HEK293T (cell line): ENCODE measurements at places on chromosomes 3 and 15.

GRCh38 chr15:28107111-28107903, 8.2 kb upstream of the OCA2 start:
- DNase-seq = no peak

- no peak for DNase-seq
Measured at GRCh38 chr3:106213954-106214353, 345.1 kb upstream of the CBLB start.

DNA sequence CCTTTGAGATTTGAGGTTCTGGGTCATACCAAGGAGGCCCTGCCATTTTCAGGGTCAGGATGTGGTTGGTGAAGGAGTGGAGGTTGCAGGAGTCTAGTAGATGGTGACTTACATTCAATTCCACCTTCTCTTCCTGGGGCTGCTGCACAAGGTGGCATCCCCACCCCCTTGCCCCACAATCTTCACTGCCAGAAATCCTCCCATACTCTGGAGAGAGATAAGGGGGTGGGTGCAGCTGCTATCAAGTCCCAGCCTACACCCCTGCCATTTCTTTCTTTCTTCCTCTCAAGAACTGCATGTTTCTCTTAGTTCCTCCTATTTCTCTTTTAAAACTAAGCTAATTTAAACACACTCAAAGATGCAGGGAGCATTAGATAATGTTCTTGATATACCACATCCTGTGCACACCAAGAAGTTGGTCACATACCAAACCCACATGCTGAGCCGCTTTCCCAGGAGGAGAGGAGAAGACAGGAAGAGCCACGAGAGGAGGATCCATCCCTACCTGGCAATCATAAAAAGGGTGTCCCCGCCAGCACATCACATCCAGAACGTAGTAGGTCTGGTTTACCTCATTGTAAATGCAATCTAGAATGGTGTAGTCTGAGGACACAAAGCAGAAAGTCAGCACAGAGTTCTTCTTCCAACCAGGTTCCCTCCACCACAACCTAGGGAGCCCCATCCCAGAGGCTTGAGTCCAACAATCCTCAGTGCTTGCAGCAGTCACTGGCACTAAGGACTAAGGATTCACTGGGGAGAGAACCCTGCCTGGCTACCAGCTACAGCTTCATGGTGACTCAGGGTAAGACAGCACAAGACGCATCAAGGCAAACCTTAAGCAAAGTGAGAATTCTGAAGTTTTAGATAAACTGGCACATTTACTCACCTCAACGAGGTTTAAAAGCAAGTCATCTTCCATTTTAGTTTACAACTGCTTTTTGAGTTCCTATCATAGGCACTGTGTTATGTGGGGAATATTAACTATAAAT, 18.5 kb downstream of the SNUPN start:
- DNase-seq = no peak

GRCh38 chr15:40358471-40359353, 693 bp downstream of the DISP2 start:
- DNase-seq = no peak

DNA sequence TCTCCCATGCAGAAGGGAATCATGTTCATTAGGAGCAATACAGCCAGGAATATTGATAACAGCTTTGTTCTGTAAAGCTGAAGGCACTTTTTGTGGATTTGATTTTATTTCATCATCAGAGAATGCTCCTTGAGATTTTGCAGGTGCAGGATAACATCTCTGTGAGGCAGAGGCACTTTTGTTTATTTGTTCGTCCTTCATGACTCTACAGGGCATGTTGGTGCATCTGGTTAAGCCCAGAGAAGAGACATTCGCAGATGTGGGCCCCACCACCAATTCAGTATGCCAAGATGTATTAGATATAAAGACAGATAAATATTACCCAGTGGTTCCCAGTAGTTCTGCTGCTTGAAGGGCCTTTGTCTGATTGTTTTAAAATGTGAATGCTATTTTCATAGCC, 368.1 kb upstream of the SEMA6D start:
- no peak for DNase-seq

DNA sequence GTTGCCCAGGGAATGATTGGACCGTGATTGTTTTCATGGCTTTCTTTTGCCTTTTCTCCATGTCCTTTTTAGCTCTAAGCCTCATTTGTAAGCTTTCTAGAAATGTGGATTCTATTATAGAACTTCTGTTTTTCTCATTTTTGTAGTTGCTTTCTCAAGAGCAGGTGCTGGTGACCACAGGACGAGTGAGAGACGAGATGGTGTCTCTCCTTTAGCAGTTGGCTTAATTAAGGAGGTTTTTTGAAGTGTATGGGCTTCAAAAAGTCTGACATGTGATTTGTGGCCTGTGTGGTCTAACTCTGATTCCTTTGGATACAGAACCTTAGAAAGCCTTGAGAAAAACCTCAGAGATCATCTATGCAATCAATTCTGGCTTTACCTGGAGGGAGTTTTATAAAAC, 292.8 kb downstream of the LPP start:
- no peak for DNase-seq

DNA sequence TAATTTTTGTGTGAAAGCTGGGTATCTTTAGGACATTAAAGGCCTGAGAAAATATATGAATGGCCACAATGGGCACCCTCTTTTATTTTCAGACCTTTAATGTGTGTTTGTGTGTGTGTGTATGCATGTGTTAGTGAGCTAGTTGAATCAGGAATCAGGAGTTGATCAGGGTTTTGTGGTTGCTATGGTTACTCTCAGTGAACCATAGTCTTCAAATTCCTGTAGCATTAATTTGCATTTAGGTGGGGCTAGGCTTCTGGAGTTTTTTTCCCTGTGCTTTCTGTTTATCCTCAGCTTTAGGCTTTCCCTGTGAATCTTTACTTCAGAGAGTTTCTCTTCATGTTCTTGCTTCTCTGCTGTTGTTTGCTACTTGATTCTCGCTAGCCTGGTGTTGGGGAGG, 122.0 kb upstream of the ONECUT1 start:
- DNase-seq = no peak

GRCh38 chr15:100439514-100439913, 89.2 kb downstream of the CERS3 start:
- DNase-seq = no peak

- DNase-seq = no peak
Measured at GRCh38 chr3:163779396-163780344, 1298.6 kb downstream of the SI start.

DNA sequence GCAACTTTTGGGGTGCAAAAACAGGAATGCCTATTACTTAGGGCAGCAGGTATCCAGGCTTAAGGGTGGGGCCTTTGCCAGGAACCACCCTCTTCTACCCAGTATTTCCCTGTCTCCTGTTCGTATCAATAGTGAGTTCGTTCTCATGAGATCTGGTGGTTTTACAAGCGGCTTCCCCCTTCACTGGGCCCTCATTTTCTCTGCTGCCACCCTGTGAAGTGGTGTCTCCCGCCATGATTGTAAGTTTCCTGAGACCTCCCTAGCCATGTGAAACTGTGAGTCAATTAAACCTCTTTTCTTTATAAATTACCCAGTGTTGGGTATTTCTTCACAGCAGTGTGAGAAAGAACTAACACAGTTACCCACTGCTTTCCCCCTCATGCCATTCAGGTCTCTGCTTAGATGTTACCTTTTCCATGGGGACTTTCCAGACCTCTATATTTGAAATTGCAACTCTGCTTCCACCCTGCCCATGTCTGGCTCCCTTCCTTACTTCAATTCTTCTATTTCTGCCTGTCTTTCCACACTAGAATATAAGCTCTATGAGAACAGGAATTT, 23.9 kb upstream of the TRA2B start:
- no peak for DNase-seq

DNA sequence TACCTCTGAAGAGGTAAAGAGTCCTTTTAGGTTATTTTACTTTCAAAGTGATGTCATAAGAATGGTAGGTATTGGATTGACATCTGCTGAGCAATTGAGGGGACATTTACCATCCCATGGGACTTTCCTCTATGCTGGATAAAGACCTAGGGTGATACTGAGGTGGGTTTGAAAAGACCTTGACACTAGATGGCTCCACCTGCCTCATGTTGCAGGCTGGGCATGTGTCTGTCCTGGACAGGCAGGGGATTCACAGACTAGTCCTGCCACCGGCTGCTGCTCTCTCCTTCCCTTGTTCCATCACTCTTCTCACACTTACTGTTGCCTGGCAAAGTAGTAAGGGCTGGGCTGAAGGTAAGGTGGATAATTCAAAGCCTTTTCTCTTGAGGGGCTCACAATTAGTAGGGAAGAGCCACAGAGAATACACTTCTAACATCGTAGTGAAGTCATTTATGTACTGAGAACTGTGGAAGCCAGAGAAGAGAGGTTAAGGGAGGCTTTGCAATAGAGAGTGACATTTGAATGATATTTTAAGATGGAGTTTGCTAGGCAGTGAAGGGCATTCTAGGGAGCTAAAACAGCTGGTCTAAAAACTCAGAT, 27.7 kb downstream of the TRAK1 start:
- DNase-seq = peak; percentile 67

DNA sequence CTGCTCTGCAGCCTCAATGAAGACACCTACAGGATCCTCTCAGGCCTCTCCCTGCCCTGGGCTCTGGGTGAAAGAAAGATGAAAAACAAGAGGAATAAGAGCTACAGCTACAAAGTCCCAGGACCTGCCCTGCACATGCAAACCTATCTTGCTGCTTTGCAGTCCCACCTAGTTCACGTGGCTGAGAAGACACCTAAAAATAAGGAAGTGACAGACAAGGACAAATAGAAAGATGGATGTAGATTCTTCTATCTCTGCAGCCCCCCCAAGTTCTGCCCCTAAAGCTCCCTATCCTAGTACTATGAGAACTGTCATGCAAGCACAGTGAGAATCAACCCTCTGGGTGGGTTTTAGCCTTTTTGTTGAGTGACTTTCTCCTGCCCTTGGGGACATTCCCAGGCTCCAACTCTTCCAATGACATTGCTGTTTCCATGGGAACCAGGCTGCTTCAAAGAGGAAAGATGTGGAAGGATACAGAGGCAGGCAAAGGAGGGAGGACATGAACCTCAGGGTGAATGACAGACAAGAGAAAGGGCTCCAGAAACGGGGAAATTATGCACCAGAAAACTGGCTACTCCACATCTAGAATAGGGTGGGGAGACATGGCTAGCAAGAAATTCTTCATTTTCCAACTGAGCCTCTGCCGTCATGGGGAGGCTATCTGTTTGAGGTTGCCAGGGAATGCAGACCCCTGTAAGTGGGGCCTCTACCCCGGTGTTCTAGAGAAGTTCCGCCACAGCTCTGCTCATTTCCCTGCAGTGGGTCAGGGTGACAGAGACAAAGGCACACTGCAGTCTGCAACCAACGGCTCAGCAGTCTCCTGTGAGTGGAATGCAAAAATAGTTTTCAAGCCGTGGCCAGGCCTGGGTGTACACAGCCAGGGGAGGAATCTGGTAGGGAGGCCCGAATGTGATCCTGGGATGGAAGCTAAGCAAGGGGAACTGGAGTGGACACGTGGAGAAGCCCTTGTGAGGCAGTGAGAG, 5.2 kb downstream of the CSPG5 start:
- no peak for DNase-seq

DNA sequence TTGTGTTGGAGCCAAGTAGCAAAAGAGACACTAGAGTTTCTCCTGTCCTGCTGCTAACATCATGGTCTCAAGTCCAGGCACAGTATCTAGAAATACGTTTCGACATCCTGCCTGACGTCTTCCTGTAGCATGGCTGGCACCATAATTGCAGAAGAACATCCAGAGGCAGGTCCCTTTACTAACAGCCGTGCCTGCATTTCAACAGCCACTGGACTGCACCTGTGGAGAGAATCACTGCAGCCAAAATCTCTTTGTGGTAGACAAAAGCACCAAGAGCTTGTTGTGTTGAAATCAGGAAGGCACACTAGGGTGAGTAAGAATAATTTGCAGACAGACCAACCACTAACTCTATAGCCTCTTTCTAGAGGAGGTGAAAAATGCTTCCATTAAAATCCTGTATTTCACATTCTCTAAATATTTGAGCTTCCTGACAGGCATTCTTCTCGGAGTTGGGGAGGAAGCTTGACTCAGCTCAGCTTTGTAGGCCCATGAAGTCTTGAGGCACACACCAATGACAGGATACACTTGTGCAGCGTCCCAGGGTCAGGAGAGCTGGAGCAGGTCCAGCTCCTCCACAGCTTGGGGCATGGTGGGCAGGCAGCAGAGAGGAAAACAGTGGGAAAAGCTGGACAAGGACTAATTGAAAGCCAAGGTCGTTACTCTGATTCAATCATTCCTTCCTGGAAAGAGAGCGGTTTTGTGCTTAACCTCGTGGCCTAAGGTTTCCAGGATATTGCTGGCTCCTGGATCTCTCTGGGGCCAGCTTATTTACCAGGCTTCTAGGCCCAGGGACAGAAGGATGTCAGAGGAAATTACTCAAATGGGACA, 244.9 kb downstream of the FAM43A start:
- no peak for DNase-seq

DNA sequence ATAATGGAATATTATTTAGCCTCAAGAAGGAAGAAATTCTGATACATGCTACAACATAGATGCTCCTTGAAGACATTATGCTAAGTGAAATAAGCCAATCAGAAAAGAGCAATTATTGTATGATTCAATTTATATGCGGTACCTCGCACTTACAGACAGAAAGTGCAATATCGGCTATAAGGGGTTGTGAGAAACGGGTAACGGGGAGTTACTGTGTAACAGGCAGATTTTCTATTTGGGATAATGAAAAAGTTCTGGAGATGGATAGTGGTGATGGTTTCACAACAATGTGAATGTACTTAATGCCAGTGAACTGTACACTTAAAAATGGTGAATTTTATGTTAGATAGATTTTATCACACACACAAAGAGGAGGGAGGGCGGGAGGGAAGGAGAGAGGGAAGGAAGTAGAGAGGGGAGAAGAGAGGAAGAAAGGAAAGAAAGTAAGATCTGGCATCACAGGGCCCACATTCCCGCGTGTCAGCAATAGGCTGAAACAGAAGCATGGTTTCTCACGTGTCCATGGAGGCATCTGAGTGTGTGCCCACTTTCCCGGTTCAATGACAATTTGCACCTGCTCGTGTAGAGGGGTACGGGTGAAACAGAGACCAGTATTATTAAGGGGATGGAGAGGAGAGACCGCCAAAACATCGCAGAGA, 700 bp upstream of the BLM start:
- DNase-seq = no peak

GRCh38 chr15:68633231-68634121, 54.7 kb downstream of the CORO2B start:
- DNase-seq = no peak

GRCh38 chr15:83446904-83447709, at the start of gene SH3GL3:
Gene SH3GL3, plus strand, starts transcription at chr15:83447341. Its CDS starts 193 bp downstream, at chr15:83447534.
- DNase-seq = peak; percentile 83

- DNase-seq = no peak
Measured at GRCh38 chr3:41518626-41519025, 319.3 kb downstream of the CTNNB1 start.

DNA sequence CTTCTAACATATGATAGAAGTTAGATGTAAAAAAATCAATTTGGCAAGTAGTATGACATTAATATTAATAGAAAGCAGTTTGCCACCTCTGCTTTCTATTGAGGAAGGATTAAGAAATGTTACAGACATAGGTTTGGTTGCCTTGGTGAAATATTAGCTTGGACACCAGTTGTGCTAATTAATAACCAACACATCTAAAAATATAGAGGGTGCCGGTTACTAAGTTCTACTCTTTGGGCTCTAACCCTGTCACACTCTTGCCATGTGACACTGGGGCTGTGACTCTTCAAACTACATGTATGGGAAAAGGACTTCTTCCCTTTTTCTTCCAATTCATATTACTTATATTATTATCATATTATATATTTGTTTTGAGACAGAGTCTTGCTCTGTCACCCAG, 64.4 kb downstream of the TRIM71 start:
- DNase-seq = no peak
